ENCODE measurements at places on chromosomes 2 and 18. TPM values are rescaled to one million over a fixed set of nuclear protein-coding genes. Genes with fewer than 3 reads are reported as not detected.
A peak's percentile ranks its signal among the peaks of the same experiment; 100 is the strongest.

Gene PLEKHH2
- total RNA-seq = 0.26 TPM

Gene TCF23
- total RNA-seq = not detected

GRCh38 chr2:108633409-108633808 is 85.9 kb upstream of the RANBP2 start:
- DNase-seq = no peak

GRCh38 chr2:98012561-98012991 is 16.8 kb upstream of the TMEM131 start:
- no peak for DNase-seq

DNA sequence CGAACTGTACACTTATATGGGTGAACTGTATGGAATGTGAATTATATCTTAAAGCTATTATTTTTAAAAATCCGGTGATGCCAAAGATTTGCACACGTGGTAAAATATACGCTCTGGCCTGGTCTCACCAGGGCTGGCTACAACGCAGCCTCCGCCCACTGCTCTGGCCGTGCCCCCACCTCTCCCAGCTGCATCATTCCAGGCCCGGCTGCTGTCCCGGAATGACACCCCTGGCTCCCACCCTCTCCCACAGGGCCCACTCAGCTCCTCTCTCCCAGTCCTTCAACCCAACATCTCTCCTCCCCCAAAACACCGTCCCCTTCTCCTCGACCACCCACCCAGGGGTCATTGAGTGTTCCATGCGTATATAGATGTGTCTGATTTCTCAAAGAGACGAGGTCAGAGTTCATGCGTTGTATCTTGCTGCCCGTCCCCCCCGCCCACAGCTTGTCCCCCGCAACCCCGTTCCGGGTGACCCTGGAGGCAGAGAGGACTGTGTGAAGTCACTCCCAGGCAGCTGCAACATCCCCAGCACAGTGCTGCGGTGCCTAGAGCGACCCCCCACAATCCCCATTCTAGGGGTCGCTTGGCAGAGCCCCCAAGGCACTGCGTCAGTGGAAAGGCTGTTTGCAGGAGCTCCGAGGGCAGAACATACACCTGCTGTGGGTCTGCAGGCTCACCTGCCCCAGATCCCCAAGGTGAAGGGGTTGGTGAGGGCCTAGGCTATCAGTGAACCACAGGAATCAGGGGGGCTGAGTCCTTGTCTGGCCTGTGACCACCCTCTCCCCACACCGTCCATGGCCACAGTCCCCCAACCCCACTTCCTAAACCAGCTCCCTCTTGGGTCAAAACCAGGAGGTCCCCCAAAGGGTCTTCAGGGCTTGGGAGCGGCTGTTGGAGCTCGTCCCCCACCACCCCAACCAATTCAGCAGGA is 13.3 kb downstream of the DNMT3A start:
- no peak for DNase-seq

DNA sequence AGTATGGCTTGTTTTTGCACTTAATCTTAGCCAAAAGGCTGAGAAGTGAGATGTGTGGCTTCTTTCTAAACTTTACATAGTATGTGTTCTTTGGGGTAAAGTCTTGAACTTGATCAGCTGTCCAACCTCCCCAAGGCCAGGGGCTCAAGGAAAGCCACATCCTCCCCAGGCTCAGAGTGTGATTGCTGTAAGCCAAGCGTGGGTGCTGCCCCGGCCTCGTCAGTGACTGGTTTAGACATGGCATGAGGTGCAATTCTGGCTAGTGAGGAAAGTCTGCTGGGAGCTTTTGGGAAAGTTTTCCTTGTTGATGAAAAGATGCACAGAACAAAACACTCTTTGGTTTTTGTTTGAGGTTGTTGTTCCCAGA is 40.2 kb downstream of the TMEM177 start:
- DNase-seq = no peak

DNA sequence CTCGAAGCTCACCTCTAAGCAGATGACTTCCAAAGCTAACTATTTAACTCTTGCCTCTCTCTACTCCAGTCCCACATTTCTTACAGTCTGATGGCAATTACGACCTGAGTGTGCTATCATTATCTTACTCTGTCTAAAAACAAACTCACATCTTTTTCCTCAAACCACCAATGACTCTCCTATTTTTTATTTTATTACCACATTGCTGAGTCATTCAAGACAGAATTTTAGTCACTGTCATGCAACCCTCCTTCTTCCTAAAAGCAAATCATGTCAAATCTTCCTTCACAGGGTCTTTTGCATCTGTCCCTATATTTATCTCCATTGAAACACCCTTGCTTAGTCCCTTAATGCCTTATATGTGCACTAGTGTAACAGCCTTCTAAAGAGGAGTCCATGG is 34.6 kb upstream of the C2orf15 start:
- no peak for DNase-seq

DNA sequence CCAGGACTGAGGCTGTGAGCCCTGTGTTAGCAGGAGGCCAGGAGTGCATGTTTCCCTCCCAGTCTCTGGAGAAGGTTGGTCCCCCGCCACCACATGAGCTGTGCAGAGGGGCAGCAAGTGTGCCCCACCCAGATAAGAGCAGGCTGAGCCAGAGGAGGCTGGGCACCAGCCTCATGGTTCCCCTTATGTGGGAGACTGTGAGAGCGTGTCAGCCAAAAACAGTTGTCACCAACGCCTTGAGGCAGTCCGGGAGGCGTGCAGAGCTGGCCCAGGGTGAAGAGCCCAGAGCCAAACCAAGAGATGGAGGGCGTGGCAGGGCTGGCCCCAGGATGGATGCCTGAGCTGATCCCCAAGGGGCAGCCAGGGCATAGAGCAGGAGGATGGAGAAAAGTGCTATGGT is 128.7 kb upstream of the GLI2 start:
- DNase-seq = no peak

- DNase-seq = no peak
Observed at GRCh38 chr2:72136331-72136730, 11.3 kb downstream of the CYP26B1 start.

DNA sequence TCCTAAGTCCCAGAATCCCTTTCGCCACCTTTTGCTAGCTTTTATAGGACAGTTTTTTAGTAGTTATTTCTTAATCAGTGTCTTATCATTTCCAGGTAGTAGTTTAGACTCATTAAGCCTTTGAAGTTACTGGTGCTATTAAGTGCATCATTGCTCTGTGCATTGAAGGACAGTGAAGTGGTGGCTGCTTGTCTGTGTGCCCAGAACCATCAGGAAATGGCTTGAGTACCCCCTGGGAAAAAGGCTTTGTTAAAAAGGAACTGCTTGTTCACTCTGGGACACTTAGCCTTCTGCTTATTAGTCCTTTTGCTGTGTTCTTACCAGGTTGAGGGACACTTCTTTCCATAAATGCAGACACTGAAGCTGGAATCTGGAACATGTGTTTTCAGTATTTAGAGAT is 30.0 kb downstream of the DTNA start:
- DNase-seq = no peak

DNA sequence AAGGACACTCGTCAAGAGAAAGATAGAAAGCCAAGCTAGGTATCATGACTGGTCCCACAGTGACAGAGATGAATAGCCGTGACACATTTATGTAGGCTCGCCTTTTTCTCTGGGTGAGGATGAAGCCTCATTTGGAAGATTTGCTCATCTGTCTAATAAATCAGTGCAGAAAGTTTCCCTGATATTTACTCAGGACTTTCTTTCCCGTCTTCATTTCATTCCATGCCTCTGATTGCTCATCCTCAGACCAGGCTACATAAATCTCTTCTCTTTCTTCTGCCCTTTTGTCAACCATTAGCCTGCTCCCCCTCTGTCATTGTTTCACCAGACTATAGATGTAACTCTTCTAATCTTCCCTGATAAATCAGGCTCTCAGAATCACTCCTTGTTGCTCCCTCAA is 361.8 kb upstream of the MEIS1 start:
- no peak for DNase-seq

- no peak for DNase-seq
Observed at GRCh38 chr2:217125014-217125413, 265.1 kb upstream of the TNP1 start.

GRCh38 chr2:166343467-166343866 is 32.3 kb downstream of the SCN9A start:
- DNase-seq = no peak

DNA sequence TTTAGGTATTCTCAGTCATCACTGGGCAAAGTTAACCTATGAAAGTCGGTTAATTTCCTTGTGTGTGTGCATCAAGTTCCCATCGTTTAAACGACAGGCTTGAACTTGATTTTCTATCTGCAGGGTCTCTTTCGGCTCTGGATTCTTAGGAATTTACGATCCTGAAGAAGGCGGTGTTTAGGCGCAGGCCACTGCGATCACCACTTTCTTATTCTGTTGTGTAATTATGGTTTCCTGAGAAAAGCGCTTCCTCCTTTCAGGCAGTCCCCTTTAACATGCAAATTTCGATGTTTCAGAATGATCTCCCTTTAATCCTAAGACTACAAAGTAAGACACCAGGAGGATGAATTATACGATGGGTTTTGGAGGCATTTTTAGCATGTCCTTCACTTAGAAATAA is 27.9 kb upstream of the MBP start:
- no peak for DNase-seq

DNA sequence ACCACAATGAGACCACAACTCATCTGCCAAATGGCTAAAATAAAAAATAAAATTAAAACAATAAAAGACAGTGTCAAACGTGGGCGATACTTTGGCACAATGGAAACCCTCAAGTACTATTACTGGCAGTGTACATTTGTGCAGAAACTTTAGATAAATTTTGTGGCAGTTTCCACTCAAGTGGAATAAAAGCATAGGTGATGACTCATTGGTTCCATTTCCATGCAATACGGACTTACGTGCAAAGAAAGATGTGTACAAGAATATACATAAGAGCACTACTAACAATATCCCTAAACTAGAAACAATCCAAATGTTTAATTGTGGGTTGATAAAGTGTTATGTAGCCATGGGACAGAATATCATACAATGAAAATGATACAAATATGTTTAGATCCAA is 259.0 kb upstream of the HNMT start:
- DNase-seq = no peak

- DNase-seq = peak; percentile 38
Observed at GRCh38 chr18:5294457-5295230, 882 bp downstream of the ZBTB14 start.

DNA sequence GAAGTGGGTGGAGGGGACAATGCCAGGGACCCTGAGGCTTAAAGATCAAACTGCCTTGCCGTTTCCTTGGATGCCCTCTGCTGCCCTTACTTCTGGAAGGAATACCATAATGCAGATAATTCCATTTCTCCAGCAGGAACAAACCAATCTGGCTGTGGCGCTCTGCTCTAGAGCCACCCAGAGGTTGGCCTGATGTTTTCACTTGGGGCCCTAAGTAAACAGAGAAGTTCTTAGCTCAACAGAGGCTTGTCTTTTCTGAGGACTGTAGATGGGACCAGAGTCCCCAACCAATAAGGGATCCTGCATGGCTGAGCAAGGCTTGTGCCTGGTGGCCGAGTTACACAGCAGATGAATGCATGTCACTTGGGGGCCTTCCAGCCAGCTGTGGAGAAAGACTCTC is 230.2 kb downstream of the ZBTB7C start:
- no peak for DNase-seq
